ENCODE measurements at places on chromosomes 7 and 10.

GRCh38 chr7:2823130-2823529, 21.0 kb downstream of the GNA12 start:
- DNase-seq, result peak; percentile 52

GRCh38 chr7:67654642-67655041, 658.0 kb downstream of the TYW1 start:
- peak; percentile 1 for DNase-seq

DNA sequence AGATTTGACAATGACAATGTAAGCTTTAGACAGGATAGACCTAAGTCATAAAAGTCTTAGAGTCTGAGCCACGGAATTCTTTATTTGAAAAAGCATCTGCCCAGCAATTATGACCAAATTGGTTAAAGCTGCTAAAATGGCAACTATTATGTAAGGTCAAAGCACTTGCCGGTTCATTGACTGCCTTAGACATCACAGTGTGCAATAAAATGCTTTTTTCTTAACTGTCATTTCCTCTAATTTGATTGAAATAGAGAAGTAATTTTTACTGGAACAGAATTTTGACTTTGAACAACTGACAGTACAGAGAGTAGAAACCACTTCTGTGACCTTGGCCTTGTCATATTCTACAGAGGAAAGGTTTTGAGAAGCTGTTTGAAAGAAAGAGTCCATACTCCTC, 142.9 kb downstream of the THSD7A start:
- no peak for DNase-seq

DNA sequence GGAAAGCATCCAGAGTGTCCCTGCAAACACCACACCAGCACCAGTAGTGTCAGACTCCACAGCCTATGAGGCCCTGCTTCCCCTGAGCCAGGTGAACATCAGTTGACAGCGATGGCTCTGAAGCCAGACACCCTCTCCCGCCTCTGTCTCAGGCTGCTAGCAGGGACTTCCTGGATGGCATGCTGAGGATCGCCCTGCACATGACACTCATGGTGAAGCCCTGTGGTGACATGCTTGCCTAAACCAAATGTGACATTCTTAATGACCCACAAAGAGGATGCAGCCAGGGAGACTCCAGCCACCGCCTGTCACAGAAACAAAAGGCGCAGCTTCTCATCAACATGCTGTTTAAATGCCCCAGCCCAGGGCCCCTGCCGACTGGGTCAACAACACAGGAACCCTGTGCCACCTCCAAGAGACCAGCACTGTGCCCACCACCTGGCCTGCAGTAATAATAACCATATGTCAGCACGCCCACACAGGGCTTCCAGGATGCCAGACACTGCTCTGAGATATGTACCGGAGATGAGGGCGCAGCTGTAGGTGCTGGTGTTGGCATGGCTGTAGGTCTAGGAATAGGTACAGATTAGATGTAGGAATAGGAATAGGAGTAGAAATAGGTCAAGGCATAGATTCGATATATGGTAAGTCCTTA, 81.3 kb downstream of the GRID1 start:
- DNase-seq, result no peak

DNA sequence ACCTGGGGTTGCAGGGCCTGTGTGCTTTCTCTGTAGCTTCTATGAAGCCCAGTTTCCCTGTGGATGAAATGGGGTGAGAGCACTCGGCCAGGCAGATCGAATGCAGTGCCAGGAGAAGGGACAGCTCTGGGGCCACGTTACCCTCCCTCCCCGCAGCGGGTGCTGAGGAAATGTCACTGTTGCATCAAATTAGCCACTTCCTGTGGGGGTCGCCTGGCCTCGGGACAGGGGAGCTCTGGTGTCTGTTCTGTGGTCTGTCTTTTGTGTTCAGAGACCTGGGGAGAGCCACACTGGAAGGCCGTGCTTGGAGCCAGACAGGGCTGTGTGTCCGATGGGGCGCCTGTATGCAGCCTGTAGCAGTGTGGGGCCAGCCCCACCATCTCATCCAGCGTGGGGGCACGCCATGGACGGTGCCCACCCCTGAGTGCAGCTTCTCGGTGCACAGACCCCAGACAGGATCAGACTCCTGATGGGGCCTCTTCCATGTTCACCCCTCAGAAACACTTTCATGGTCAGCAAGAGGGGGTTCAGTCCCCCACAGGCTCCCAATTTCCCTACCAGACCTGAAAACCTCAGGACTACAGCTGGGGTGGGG, 13.6 kb downstream of the TTYH3 start:
- no peak for DNase-seq

- peak; percentile 87 for DNase-seq
Measured at GRCh38 chr10:62244785-62245467, 23.7 kb downstream of the RTKN2 start.

DNA sequence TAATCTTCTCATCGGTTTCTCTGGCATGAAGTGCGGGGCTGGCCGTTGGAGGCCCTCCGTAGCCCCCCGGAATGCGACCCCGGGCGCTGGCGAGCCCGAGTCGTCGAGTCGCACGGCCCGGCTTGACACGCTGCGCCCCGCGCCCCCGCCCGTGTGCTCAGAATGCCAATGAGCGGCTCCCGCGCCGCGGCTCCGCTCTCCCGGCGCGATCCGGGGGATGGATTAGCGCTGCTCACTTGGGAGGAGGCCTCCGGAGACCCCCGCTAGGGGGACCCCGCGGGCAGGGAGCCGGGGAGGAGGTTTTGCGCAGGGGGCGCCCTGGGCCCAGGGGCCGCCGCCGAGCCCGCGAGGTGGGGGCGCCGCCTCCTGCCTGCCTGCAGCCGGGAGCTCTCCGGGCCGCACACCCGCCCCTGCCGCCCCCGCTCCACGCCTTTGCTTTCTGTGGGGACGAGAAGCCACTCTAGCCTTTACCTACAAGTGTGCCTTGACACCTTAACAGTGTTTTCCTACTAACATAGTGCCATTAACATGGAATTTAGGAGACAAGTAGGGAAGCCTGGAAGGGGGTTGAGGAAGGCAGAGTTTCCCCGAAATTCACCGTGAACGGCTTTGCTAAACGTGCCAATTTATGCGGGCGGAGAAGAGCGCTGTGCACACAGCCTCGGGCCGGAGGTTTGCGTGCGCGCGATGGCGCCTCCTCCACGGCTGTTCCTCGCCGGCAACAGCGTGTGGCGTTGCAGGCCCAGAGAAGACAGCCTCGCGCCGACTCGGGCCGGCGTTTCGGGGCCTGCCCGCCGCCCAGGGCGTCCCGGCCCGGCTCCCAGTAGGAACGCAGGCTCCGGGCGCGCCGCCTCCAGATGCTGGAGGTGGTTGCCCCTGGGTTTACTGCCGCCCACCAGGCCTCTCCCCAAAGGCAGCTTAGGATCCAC, 7.1 kb downstream of the SHH start:
- DNase-seq, result peak; percentile 76

- peak; percentile 81 for DNase-seq
Measured at GRCh38 chr7:2821842-2822507, 22.1 kb downstream of the GNA12 start.

- peak; percentile 56 for DNase-seq
Measured at GRCh38 chr7:77326131-77326530, 90.0 kb downstream of the GSAP start.

- no peak for DNase-seq
Measured at GRCh38 chr10:131024259-131025131, 287.0 kb downstream of the TCERG1L start.

GRCh38 chr7:122914812-122915211, 28.6 kb upstream of the CADPS2 start:
- no peak for DNase-seq

DNA sequence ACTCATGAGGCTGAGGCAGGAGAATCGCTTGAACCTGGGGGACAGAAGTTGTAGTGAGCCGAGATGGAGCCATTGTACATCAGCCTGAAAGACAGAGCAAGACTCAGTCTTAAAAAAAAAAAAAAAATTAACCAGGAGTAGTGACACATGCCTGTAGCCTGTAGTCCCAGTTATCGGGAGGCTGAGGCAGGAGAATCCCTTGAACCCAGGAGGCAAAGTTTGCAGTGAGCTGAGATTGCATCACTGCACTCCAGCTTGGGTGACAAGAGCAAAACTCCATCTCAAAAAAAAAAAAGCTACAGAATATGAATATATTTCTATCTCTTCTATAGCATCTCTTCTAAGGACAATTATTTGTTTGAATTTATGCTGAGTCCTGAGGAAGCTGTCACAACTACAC, 6.5 kb downstream of the AZGP1 start:
- no peak for DNase-seq

DNA sequence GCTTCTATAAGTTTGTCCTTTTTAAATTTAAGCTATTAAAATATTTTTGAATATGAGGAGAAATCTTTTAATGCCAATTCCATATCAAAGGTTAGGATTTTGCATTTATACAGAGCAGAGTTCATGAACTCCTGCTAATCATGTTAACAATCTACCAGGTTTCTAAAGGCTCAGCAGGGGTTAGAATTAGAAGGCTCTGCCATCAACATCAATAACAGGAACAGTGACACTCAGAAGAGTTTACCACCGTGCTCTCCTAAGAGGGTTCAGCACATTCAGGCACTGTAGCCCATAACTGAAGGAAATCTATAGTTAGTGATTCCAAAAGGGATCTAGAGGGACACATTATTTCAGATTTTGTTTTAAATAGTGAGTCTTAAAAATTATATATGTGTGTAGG, 100.1 kb downstream of the HOXA1 start:
- no peak for DNase-seq

DNA sequence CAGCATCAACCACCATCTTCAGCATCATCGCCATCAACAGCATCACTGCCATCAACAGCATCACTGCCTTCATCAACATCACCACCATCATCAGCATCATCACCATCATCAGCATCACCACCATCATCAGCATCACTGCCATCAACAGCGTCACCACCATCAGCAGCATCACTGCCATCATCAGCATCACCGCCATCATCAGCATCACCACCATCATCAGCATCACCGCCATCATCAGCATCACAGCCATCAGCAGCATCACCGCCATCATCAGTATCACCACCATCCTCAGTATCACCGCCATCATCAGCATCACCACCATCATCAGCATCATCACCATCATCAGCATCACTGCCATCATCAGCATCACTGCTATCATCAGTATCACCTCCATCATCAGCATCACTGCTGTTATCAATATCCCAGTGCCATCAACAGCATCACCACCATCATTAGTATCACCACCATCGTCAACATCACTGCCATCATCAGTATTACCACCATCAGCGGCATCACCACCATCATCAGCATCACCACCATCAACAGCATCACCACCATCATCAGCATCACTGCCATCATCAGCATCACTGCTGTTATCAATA, 115.2 kb downstream of the RGS10 start:
- no peak for DNase-seq

DNA sequence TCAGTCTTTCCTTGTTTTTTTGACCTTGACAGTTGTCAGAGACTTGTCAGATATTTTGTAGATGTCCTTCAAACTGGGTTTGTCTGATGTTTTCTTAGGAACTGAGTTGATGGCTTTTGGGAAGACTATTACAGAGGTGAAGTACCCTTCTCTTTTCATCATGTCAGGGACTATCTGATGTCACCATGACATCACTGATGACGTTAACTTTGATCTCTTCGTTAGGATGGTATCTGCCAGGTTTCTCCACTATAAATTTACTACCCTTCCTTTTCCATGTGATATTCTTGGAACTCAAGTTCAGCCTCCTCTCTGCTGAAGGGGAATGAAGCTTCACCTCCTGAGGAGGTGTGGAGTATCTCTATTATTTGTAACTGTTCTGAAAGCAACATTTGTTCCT, 78.5 kb downstream of the SUGCT start:
- no peak for DNase-seq

Data from cardiac fibroblast (primary cell).